ENCODE measurements at places on chromosomes 4 and X. TPM values are rescaled to one million over a fixed set of nuclear protein-coding genes. Genes with fewer than 3 reads are reported as not detected.

SPARCL1 gene
- not detected for total RNA-seq

ADH1C gene
- not detected for total RNA-seq

SRPX2 gene
- total RNA-seq: not detected

BEND2 gene
- not detected for total RNA-seq

DOCK11 gene
- total RNA-seq: 34.8 TPM

CT45A10 gene
- total RNA-seq: not detected

CXorf66 gene
- not detected for total RNA-seq

NDST3 gene
- not detected for total RNA-seq

UGT8 gene
- total RNA-seq: not detected

CT55 gene
- total RNA-seq: not detected

GABRA4 gene
- total RNA-seq: not detected

GAGE12C gene
- total RNA-seq: not detected

BMP3 gene
- not detected for total RNA-seq

MSANTD1 gene
- total RNA-seq: 0.49 TPM

EGFL6 gene
- not detected for total RNA-seq

ESX1 gene
- total RNA-seq: not detected

RNF175 gene
- 1.5 TPM for total RNA-seq

GRIA2 gene
- total RNA-seq: not detected

BLTP1 gene
- 23.6 TPM for total RNA-seq

NUDT11 gene
- total RNA-seq: 1.5 TPM

- no peak for DNase-seq
These were observed 199.7 kb upstream of the MAMLD1 start for GRCh38 chrX:150163221-150163930.

GRCh38 chr4:104589264-104589868, 94.7 kb upstream of the CXXC4 start:
- no peak for DNase-seq

DNA sequence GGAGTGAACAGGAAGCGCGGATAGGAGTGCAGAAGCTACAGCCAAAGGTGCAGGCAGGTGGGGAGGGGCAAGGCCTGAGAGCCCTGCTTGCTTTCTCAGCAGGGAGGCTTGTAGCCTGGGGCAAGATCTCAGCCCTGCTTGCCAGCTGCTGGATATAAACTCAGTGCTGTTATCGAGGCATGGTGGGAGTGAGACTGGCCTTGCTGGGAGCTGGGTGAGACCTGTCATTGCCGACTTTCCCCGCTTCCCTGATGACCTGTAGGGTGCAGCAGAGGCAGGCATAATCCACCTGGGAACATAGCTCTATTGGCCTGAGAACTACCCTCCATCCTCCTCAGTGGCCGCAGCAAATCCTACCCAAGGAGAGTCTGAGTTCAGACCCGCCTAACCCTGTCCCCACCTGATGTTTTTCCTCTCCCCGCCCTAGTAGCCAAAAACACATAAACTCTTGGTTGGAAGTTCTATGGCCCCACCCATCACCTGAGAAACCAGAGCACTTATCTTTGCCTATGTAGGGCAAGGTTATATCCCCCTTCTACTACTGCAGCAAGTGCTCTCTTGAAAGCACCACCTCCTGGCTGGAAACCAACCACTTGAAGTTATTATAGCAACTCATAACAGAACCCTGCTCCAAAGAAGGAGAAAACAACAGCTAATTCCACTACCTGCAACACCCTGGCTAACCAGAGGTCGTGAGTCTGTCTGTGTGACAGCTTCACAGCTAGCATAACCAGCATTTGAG, 80.7 kb downstream of the FHIP1A start:
- DNase-seq: no peak

- no peak for DNase-seq
These were observed 71.3 kb downstream of the HTRA3 start for GRCh38 chr4:8340781-8341241.

DNA sequence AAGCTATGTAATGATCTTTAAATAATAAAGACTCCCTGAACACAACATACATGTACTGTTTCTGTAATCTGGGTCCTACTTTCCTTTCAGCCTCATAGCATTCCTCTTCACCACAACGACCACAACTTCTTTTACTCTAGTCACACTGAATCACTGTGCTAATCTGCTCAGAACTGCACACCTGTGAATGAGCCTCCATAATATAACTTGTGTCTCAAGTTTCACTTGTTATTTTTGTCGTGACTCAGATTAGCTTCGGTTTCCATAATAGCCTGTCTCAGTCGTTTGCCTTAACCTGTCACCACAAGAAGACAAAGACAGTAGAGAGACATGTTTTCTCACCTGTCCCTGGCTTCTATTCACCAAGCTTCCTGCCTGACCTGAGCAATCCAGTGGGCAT, 61.8 kb downstream of the MAGED1 start:
- no peak for DNase-seq

- DNase-seq: no peak
These were observed 781.2 kb upstream of the DIAPH2 start for GRCh38 chrX:95903490-95903889.

- no peak for DNase-seq
These were observed 17.3 kb downstream of the FGFRL1 start for GRCh38 chr4:1028574-1029220.

DNA sequence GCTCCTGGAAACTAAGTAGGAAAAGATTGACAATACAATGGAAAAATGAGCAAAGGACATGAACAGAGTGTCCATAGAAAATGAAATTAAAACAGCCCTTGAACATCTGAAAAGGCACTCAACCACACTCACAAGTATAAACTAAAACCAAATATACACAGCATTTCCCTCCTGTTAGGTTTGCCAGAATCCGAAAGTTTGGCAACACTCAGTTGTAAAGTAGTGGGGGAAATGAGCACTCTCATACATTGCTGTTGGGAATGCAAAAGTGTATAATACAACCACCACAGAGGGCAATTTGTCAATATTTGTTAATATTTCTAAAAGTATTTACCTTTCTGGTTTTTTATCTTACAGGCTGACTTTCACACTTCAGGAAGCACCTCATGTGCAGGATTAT, 84.2 kb upstream of the TMEM164 start:
- DNase-seq: no peak

- DNase-seq: peak; percentile 57
These were observed 55.9 kb downstream of the FGFBP1 start for GRCh38 chr4:15882675-15883086.

GRCh38 chr4:143076723-143077122, 108.0 kb upstream of the USP38 start:
- DNase-seq: no peak

GRCh38 chr4:73661646-73662119, 41.4 kb upstream of the RASSF6 start:
- peak; percentile 8 for DNase-seq

- no peak for DNase-seq
These were observed 468.9 kb upstream of the CTSO start for GRCh38 chr4:156422576-156422975.

DNA sequence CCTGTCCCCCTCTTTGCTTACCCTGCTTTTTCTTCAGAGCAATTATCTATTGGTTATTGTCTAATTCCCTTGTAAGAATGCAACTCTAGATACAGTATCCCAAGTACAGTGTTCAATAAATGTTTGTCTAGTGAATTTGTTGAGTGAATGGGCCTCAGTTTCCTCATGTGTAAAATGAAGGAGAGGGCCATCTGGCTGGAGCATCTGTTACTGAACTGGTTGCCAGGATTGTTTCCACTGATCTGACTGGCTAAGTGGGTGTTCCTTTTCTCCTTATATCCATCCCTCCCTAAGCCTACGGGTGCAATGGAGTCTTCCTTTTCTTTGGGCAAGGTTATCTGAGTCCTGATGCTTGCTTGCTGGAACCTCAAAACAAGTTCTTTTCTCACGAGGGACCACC, 185.2 kb upstream of the RPS6KA3 start:
- DNase-seq: no peak

DNA sequence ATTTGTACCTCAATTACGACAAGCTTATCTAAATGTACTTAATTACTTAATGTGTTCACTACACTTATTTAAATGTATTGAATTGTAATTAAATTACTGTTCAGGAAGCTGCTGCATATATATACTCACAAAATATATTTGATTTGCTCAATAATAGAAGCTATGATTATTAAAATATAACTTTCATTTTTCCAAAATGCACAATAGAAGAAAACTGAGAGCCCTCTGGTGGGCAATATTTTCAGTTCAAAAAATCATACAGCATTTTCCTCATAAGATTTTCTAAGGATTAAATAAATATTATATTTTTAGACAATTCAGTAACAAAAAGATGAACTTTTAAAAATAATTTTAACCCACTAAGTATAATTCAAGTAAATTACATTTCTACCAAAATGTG, 217.3 kb downstream of the DKK2 start:
- DNase-seq: no peak

GRCh38 chr4:85408301-85408700, 66.6 kb upstream of the ARHGAP24 start:
- no peak for DNase-seq

GRCh38 chr4:54723220-54723619, 65.5 kb downstream of the KIT start:
- DNase-seq: no peak

- no peak for DNase-seq
These were observed 552.4 kb upstream of the MAGEB2 start for GRCh38 chrX:29662759-29663503.

GRCh38 chrX:120023259-120023658, 54.2 kb downstream of the RHOXF2B start:
- DNase-seq: no peak

GRCh38 chrX:72107320-72107719, 24.4 kb downstream of the RTL5 start:
- DNase-seq: no peak

- DNase-seq: no peak
These were observed 58.6 kb downstream of the COL25A1 start for GRCh38 chr4:109243871-109244270.

DNA sequence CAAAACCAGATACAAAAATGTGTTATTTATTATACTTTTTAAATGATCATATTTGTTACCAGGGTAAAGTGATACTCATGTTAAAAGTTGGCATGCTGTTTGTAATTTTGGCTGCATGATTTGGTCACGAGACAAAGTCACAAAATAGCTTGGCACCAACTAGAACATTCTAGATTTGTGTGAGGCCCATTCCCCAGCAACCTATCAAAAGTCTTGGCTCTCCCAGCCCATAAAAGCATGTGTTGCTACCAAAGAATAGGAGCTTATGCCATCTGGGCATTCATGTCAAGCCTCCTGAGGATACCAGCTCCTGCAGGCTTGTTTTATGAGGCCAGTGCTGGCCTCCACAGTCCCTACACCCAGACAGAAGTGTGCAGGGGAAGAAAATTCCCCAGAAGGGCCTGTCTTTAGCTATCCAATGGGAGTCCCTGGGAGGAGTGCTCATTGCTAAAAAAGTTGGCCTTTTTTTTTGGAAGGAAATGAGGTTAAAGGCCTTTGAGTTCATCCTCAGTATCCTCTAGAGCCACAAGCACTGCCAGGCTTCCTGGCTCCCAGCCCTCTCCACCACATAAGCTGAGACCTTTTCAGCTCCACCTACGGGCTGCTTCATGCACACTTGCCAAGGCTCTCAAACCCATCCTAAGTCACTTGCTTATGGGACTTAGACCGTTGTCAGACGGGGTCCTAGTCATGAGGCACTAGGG, 211.9 kb upstream of the EOLA2 start:
- no peak for DNase-seq

DNA sequence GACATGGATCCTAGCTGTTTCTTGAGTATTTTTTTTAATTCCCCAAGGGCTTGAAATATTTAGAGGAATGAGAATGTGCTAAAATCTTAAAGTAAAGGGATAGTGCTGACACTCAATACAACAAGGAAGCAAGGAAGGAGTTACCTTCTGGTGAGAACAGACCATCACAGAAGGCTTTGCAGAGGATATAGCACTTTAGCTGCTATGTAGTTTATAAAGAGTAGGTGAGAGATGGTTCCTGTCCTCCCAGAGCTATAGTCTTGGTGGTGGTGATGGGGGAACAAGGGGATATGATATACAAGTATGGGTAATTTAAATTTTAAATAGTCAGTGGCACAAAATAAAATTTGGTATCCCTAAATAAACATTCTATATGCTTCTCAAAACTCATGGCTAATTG, 47.6 kb downstream of the MTHFD2L start:
- no peak for DNase-seq

DNA sequence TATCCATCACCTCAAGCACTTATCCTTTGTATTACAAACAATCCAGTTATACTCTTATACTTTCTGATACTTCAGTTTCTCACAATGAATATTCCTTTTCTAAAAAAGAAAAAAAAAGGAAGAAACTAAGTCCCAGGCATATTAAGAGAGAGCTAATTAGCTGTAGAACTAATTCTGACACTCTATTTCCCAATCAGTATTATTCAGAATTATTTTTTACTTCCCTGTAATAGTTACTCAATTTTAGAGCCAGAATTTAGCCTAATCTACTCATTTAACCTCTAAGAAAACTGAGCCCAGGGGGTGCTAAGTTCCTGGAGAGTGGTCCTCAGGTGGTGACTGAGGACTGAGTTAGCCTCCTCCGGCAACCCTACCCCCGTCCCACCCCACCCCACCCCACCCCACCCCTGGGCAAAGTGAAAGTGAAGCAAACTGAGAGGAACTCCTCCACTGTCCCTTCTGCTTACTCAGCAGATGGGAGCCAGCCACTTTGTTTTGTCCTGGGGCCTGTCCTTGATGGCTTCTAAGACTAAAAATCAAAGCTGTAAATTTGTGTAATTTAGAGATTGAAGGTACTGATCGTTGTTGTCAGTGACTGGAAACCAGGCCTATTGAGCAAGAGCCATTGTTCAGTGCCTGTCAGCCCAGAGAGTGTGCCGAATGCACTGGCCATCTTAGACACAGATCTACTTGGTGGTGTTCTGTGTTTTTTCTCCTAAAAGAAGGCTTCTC, 162.1 kb downstream of the CBR4 start:
- no peak for DNase-seq

GRCh38 chr4:74016068-74016467, 17.6 kb upstream of the CXCL5 start:
- DNase-seq: no peak

DNA sequence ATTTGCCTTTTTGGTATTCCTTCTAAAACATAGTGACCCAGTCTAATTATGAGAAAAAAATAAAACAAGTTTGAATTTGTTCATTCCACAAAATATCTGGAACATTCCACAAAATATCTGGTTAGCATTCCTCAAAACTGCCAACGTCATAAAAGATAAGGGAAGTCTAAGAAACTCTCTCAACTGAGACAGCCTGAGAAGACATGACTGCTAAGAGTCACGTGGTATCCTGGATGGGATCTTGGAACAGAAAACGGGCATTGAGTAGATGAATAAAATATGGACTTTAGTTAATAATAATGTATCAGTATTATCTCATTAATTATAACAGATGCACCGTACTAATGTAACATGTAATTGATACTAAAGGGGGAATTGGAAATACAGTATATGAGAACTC, 280.9 kb downstream of the ARAP2 start:
- DNase-seq: no peak

GRCh38 chr4:159495515-159496236, 392.8 kb downstream of the RAPGEF2 start:
- DNase-seq: no peak

- DNase-seq: no peak
These were observed 62.2 kb upstream of the TNIP3 start for GRCh38 chr4:121226362-121226761.
